ENCODE measurements at places on chromosomes 5 and 9. TPM values are rescaled to one million over a fixed set of nuclear protein-coding genes. Genes with fewer than 3 reads are reported as not detected.

DNA sequence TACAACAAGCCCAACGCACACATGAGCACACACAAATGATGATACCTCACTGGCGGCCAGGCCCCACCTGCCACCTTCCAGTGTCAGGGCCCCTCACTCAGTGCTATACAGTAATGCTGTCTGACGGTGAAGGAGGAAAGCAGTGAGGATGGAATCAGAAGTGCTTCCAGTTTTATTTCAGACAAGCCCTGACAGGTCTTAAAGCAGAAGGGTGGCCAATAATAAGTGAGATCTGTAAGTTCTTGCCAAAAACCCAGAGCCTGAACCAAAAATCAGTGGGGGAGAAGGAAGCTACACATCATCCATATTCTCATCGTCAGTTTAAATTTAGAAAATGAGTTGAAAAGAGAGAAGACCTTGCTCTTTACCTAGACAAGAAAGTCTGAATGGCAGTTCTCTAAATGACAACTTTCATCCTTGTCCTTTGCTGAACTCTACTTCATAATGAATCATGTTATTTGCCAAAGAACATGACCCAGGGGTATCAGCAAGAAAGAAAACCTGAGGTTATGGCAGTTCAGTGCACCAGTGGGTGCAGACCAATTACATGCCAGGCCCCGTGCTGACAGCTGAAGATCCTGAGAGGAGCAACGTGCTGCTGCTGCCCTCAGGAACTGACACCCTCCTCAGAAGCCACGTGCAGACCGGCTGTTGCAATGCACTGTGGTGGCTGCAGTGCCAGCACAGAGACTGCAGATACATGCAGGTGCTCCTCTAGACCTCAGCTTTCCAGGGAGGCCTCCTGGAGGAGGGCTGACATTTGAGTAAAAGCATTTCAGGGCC is 118.7 kb downstream of the DROSHA start:
- no peak for ATAC-seq

GRCh38 chr9:100785946-100786345 is 208.1 kb downstream of the CAVIN4 start:
- no peak for ATAC-seq

- no peak for ATAC-seq
Observed at GRCh38 chr5:177315411-177315810, 3.7 kb upstream of the MXD3 start.

ANKRD34B gene
- not detected for total RNA-seq

DNA sequence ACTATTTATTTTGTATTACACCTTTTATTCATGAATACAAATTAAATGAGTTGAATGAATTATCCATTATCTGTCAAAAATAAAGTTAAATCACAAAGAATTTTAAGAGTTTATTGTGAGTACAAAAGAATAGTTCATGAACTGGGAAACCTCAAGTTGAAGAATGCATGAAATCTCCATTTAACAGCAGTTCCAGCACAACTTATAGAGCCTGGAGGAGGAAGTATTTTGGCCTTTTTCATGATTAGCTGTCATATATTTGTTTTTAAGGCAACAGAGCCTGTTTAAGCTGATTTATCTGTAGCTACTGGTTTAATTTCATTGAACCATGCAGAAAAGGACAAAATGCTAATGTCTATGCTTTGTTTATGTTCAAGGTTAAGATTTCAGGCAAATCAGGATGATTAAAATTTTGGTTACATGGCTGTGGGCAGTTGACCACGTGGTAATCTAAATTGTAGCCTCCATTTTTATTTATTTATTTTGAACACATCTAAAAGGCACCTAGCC is 12.2 kb downstream of the SPINK1 start:
- no peak for ATAC-seq

DNA sequence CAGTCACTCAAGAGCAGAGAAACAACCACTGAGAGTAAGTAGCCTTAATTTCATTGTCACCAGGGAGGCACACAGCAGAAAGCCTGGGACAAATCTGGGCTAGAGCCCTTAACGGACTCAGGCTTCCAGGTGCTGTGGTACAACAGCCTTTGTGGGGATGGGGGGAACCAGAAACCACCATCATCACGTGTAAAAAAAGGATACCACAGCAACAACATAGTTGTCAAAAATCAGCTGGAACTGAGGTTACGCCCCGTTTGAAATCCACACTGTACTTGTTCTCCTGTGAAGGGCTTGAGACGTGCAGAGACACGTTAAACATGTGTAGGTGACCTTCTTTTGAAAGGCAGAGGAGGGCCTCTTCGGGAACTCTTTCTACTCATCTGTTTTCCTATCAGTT is 16.6 kb upstream of the PLPP1 start:
- ATAC-seq: no peak

DNA sequence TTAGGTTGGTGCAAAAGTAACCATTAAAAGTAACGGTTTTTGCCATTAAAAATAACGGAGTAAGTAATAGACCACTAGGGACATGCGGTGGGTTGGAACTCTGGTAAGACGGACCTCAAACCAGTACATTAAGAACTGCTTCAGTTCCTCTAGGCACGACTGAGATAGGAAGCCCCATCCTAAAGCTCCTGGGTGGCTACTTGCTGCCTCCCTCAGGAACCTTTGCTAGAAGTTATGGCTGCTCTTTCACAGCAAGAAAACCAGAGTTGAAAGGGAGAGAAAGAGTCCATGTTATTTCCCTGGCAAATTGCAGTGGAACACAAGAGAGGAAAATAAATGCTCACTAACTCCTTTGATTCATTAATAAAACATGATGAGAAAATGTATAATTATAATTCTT is 47.6 kb downstream of the MCTP1 start:
- ATAC-seq: no peak

LYSMD3 gene
- total RNA-seq: 17.0 TPM

- ATAC-seq: no peak
Observed at GRCh38 chr9:105338308-105338707, 93.9 kb downstream of the SLC44A1 start.

DNA sequence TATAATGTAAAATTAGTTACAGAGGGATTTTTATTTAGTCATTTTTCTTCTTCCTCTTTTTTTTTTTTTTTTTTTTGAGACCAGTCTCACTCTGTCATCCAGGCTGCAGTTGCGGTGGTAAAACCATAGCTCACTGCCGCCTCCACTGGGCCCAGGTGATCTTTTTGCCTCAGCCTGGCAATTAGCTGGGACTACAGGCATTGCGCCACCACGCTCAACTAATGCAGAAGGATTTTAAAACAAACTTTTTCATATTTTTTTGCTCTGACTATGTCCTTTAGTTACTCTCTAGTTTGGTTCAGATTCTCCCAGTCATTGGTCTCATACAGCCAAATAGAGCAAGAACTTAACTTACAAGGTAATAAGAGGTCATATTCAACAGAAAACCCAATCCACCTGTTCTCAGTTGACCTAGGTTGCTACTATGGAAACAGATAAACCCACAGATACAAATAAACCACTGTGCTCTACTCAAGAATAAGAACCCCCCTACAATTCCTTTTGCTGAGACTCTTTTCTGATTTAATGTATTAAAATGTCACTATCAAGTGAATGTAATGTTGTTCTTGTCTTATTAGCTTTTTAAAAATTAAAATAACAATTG is 50.1 kb upstream of the TTC39B start:
- no peak for ATAC-seq

SH3GL2 gene
- total RNA-seq: not detected

ANXA1 gene
- 57.1 TPM for total RNA-seq

GRCh38 chr5:10825897-10826644 is 65.0 kb upstream of the DAP start:
- ATAC-seq: no peak

GRCh38 chr5:77983482-77984199 is 207.5 kb upstream of the TBCA start:
- no peak for ATAC-seq

GRCh38 chr5:52827815-52828214 is 40.1 kb downstream of the ITGA1 start:
- no peak for ATAC-seq

SLC6A7 gene
- not detected for total RNA-seq
